ENCODE measurements at places on chromosomes 7 and 10.

DNA sequence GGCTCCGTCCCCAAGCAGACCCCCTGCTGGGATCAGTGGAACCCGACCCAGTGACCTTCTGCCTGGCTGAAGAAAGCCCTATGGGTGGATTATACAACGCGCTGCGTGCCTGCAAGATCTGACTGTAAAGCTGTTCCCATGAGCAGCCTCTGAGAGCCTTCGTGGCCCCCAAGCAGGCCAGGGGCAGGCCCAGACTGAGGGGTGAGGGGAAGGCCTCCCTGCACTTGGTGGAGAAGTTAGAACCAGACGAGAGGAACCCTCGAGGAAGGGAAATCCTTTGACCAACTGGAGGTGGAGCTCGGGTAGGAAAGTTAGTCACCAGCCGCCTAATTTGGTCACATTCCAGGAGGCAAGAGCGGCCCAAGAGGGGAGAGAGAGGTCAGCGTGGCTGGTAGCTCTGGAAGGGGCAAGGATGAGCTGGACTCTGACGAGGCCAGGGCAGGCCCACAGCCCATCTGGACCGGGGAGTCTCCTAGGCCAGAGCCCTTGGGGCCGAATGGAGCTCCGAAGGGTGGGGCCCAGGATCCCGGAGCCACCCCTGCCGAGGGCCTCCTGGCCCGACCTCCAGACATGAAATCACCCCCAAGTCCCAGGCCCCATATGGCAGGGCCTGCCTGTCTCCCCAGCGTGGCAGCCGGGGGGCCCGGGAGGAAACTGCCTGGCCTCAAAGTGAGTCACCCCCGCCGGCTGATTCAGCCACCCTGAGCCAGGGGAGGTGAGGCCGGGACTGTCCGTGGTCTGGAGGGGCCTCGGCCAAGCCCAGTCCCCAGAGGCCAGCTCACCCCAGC lies 23.3 kb upstream of the PDGFA start:
- no peak for DNase-seq

GRCh38 chr7:117036836-117037235 lies 83.5 kb downstream of the ST7 start:
- no peak for DNase-seq

DNA sequence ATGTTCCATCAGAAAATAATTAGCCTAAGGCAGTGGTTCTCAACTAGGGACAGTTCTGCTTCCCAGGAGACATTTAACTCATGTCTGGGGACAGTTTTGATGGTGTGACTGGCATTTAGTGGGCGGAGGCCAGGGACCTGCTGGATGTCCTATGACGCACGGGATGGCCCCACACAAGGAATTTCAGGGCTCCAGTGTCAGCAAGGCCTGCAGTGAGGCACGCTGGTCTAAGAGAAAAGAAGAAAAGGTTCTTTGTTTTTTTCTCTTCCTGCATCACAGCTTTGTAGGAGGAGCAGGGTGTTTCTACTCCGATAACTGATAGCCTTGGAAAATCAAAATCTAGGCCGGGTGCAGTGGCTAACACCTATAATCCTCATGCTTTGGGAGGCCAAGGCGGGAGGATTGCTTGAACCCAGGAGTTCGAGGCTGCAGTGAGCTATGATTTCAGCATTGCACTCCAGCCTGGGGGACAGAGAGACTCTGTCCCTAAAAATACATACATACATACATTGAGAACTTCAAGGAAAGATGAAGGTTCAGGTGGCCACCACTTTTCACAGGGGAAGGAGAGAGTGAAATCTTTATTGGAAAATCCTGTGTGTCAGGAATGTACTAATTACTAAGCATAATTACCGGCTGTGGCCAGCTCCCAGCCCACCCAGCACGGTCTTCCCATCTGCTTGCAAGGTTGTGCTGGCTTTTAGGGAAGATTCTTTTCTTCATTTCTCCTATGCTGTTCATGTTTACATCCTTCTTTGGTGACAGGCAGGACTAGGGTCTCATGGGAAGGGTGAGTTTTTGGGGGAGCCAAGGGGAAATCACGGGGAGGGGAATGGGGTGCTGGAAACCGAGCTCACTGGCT lies 150.4 kb downstream of the ACTR3B start:
- no peak for DNase-seq

DNA sequence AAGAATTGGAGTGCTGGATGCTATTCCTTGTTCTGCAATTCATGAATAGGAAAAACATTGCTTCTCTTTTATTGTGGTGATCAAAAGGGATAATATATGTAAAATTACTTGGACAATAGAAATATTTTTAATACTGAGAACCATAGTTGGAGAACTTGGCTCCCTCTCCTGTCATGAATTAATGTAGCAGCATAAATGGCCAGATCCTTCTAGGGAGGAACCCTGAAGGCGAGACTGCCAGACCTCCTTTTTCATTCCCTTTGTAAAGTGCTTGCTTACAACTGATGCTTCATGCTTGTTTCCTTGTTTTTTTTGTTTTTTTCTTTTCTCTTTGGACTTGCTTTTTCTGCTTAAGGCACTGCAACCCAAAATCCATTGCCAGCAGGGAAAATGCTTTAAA lies 233.6 kb downstream of the SH2D4B start:
- DNase-seq = no peak

GRCh38 chr7:132751244-132751647 lies 175.0 kb upstream of the PLXNA4 start:
- no peak for DNase-seq

- DNase-seq = no peak
Observed at GRCh38 chr7:17965603-17966002, 25.3 kb upstream of the SNX13 start.

GRCh38 chr10:63145782-63146181 lies 12.7 kb downstream of the NRBF2 start:
- no peak for DNase-seq

DNA sequence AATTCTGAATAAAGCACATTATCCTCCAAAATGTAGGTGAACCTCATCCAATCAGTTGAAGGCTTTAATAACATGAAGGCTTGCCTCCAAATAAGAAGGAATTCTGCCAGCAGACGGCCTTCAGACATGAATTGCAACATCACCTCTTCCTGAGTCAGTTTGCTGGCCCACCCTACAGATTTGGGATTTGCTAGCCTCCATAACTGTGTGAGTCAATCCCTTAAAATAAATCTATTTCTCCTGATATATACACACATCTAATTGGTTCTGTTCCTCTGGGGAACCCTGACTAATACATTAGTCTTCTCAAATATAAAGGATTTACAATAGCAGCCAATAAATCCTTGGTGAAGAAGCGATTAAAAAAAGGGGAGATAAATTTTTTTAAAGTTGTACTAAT lies 34.8 kb upstream of the OSBPL3 start:
- no peak for DNase-seq

DNA sequence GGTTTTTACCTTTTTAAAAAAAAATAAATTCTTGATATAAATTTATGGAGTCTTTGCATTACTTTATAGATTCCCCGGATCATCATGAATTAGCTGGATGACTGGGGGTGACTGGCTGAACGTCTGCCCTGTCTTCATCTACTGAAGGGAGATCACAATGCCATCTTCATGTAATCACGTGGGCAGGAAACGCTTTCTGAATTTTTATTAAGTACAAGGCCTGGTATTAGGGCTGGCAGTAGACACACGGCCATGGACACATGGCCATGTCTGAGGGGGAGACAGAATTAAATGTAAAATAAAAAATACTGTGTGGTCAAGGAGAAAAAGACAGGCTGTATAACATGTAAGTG lies 111.2 kb downstream of the VIPR2 start:
- no peak for DNase-seq

GRCh38 chr7:50069613-50070012 lies 23.4 kb downstream of the ZPBP start:
- DNase-seq = no peak

DNA sequence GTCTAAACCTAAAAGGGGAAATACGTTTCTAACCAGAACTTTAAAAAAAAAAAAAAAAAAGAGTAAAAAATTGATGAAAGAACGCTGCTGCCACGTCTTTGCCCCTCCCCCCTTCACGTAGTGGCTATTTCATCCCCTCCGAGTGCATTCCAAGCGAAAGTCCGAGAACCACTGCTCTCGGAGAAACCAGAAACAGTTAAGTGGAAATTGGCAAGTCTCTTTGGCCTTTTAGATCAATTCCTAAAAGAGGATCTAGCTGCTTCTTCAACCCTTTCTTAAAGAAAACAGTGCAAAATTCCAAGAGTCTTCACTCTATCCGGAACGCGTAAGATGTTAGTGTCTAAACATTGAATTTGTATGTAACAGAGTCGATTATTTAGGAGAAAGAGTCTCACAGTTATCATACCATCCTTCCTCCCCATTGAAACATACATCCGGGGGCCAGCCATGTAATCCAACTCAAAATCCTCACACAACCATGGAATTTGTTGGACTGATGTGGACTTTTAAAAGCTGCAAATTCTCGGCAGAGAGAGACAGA lies 1.1 kb downstream of the P4HA1 start:
- peak; percentile 33 for DNase-seq

GRCh38 chr10:28858646-28859045 lies 181.3 kb downstream of the BAMBI start:
- DNase-seq = no peak

- no peak for DNase-seq
Observed at GRCh38 chr7:108408296-108408991, 47.8 kb downstream of the NRCAM start.

DNA sequence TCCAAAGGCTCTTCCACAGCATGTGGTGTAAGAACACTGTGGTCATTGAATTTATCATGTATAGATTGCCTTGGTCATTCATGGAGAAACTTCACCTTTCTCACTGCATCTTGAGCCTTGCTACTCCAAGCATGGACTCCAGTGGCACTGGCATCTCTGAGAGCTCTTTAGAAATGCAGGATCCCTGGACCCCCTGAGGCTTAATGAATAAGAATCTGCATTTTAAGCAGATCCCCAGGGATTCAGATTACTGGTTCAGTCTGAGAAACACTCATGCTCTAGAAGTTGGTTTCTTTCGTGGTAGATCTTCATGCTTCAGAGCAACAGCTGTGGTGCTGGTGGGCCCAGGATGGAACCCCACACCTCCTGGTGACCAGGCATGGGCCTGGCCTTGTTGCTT lies 63.2 kb downstream of the CFAP58 start:
- DNase-seq = no peak

DNA sequence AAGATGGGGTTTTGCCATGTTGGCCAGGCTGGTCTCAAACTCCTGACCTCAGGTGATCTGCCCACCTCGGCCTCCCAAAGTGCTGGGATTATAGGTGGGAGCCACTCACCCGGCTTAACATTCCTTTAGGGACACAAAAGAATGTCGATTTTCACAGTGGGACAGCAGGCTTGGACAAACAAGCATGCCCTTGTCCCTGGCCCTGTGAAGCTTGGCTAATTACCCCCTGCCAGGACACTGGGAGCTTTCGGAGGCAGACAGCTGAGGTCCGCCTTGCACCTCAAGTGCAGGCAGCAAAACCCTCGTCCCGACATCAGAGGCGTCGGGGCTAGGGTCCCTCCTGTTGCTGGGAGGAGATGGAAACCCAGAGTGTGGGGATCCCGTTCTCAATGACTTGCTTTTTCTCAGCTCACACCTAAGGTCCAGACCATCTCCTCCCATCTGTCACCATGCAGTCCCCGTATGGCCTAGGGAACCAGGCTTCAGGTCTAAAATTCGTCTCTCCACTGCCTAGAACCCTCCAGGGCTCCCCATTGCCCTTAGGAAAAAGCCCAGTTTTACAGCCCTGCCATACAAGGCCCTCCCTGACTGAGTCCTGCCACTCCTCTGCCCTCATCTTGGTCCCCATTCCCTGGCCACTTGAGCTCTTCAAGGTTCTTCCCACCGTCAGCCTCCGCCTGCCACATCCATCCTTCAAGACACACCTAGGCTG lies 6.3 kb upstream of the CLIP2 start:
- no peak for DNase-seq

GRCh38 chr7:69042138-69042537 lies 556.1 kb upstream of the AUTS2 start:
- DNase-seq = no peak

DNA sequence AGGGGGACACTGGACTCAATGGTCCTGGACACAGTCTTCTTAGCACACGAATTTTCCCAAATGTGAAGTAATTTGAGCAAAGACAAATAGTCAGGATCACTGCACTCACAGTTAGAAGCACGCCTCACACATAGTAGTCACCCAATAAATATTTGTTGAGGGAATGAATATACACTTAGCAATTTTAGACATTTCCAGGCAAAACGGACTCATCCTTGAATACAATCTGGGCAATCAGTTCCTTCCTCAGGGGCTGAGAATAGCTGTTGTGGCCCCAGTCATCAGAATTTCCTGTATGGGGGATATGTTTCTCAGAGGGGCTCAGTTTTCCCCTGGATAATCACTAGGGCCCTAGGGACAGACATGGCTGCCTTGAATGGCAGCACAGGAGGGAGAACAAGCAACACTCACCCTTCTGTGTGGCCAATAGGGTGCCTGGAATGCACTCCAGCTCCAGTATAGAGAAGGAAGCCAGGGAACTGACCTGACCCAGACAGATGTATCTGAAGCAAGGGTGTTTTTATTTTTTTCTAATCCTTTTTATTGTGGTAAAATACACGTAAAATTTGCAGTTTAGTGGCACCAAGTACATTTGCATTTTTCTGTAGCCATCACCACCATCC lies 282.7 kb upstream of the ZNF32 start:
- DNase-seq = no peak

- no peak for DNase-seq
Observed at GRCh38 chr7:110929480-110930249, 161.3 kb upstream of the LRRN3 start.

- DNase-seq = no peak
Observed at GRCh38 chr7:12066521-12066920, 144.6 kb upstream of the TMEM106B start.

GRCh38 chr7:157306846-157307838 lies 29.7 kb upstream of the DNAJB6 start:
- no peak for DNase-seq

- DNase-seq = no peak
Observed at GRCh38 chr10:78691301-78692030, 377.3 kb upstream of the ZMIZ1 start.

DNA sequence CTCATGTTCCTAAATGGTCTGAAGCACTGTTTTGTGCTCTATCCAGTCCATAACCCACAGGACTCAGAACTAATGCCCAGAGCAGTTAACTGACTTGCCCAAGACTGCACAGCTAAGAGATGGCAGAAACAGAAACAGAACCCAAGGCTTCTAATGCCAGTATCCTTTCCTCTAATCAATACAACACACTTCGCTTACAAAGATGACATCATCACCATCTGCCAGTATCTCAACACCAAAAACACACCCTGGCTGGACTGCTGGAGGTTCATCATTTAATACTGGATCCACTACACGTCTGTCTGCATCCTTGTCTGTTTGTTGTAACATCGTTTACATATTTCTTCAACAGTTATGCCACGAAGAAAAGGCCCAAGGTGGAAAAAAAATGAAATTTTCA lies 165.3 kb downstream of the SFMBT2 start:
- no peak for DNase-seq

- DNase-seq = peak; percentile 9
Observed at GRCh38 chr10:58266826-58267712, 625 bp downstream of the IPMK start.

GRCh38 chr7:25864511-25864910 lies 287.5 kb upstream of the NFE2L3 start:
- no peak for DNase-seq
